Chondrocyte (in vitro differentiated cells): ENCODE measurements at places on chromosomes 16 and 17.

DNA sequence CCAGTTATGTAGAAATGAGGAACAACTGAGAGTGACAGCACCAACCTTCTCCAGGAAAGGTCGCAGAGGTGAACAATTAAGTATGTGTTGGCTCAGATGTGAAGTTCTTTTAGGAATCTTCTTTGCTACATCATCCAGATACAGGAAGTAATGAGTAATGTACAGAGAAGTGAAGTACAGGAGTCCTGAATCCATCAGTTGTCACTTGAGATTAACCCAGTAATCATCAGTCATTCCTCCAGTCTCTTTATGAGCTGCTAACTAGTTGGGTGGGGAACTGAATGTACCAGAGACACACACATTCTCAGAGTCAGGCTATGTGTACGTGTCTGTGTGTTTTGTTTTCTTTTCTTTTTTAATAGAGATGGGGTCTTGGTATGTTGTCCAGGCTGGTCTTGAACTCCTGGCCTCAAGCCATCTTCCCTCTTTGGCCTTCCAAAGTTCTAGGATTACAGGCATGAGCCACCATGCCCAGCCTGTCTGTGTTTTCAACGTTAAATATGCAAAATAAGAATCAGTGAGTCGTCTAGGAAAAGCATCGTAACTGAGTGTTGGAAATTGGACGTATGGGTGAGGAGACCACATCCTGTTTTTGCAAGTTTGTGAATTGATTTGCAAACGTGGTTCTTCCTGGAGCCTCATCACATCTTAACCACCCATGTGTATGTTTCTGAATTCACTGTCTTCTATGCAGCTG is 19.9 kb downstream of the ZNF200 start:
- DNase-seq = no peak

GRCh38 chr16:58744497-58744896 is 10.4 kb upstream of the GOT2 start:
- DNase-seq = no peak

GRCh38 chr16:22638393-22639206 is 127.9 kb downstream of the NPIPB5 start:
- no peak for DNase-seq

GRCh38 chr16:477301-478157 is 50.0 kb upstream of the CAPN15 start:
- DNase-seq = no peak

DNA sequence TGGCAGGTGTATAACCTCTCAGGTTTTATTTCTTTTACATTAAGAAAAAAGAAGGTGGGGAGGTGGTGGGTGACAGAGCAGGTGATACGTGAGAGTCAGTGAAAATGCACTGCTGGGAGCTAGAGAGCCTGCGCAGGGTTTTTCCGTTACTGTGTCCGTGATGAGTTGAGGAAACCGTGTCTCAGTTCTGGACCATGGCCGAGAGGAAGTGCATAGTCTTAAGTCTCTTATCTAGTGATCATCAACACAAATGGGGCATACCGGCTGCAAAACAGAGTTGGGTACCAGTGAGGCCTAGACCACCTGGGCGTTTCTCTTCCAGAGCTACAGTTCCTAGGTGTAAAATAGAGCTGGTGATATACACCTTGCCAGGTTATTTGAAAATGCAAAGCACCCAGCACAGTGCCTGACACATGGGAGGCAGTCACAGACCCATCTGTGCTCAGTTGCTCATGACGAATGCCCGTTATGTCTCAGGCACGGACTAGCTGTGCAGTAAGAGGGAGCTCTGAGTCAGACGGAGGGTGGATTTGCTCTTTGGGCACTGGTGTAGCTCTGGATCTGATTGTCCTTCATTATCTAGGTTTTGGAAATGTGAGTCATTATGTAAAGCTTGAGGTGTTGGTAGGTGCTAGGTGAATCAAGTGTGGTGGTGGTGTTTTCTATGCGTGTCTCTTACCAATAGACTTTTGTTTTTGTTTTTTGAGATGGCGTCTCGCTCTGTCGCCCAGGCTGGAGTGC is 60.9 kb downstream of the RPTOR start:
- DNase-seq = no peak

GRCh38 chr17:70769956-70770355 is 600.6 kb downstream of the KCNJ2 start:
- DNase-seq = no peak

- DNase-seq = no peak
These were observed 773 bp downstream of the CENPX start for GRCh38 chr17:82021900-82022309.

DNA sequence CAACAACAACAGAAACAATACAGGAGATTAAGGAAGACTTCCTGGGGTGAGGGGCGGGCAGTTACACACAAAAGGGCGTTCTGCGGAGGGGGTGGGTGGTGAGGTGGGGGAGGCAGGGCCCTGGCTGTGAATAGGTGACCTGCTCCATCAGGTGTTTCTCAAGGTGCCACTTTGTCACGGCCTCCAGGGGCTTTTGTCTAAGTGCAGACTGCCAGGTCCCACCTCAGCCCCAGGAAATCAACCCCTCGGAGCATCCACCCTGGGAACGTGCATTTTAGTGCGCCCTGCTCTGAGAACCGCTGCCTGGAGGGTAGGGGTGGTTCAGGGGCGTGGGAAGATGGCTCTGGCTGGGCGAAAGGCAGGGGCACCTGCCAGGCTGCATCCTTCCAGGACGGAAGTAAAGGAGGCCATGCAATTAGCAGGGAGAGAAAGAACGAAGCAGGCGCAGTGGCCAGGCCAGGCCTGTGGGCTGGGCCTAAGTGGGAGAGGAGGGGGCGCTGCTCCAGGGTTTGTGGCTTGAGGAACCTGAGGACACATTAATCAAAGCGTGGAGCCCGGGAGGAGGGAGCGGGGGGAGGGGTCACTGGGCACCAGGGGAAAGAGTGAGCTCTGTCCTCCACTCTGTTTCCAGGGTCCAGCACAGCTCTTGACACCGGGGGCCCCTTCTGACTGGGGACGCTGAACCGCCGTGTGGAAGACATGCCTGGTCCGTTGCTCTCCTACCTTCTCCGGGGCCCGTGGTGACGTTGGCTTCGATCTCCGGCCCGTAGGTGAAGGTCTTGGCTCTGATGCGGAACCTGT is 49.4 kb upstream of the CDC42EP4 start:
- no peak for DNase-seq

- DNase-seq = no peak
These were observed 28.1 kb upstream of the BAHCC1 start for GRCh38 chr17:81367171-81367570.

- no peak for DNase-seq
These were observed 278.3 kb upstream of the IRX3 start for GRCh38 chr16:54564841-54565240.

DNA sequence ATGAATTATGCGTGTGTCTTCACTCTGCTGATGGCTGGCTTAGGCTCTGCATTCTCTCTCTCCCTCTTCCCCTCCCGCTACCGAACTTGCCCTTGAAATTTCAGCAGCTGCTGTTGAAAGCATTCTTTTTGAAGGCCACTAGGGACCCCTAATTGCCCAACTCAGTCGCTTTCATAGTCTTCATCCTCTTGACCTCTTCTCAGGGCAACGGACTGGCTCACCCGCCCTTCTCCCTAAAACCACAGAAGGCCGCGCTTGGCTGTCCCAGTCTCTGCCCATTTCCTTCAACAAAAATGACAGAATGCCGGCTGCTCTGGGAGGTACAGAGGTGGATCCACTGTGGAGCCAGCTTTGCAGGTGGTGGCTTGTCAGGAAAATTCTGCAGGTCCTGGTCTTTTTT is 21.0 kb upstream of the FMNL1 start:
- no peak for DNase-seq

- no peak for DNase-seq
These were observed 13.1 kb downstream of the LYRM9 start for GRCh38 chr17:27879987-27880608.

GRCh38 chr17:7437950-7438614 is 1.2 kb upstream of the FGF11 start:
- DNase-seq = no peak

DNA sequence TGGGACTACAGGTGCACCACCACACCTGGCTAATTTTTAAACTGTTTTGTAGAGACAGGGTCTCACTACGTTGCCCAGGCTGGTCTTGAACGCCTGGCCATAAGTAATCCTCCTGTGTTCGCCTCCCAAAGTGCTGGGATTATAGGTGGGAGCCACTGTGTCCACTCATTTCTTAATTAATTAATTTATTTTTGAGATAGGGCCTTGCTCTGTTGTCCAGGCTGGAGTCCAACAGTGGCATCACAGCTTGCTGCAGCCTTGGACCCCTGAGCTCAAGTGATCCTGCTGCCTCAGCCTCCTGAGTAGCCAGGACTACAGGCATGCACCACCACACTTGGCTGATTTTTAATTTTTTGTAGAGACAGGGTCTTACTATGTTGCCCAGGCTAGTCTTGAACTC is 47.1 kb upstream of the TRAP1 start:
- no peak for DNase-seq
